ENCODE measurements at places on chromosomes 7 and 10.

GRCh38 chr7:153942036-153942435, 110.2 kb upstream of the DPP6 start:
- DNase-seq: no peak

- DNase-seq: no peak
Measured at GRCh38 chr10:110762109-110762848, 109.4 kb upstream of the PDCD4 start.

DNA sequence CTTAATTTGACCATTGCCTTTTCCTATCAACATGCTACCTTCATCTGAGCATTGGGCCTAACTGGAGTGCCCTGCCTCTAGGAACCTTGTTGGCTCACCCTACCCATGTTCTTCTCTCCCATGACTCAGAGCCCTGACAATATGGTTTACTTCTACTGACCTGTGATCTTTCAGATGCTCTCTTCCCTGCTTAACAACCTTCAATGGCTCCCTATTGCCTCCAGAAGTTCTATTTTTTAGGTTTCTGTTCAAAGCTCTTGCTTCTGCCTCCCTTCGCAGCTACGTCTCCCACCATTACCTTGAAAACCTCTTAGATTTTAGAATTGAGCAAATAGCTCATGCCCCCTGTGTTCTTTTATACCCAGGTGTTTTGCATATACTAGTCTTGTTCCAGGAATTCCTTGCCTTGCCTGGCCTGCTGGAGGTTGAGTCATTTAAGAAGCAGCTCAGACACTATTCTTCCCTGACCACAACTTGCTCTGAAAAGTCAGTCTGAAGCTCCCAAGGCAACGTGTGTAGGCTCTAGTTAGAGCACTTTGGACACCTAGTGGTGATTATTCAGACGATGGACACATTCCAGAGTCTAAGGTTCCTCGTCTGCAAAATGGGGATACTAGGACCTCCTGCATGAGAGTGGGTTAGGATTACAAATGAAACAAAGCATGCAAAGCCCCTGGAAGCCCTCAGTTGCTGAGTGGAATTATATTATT, 64.4 kb upstream of the EMX2 start:
- no peak for DNase-seq

GRCh38 chr7:102417105-102417504, 16.3 kb upstream of the ORAI2 start:
- DNase-seq: peak; percentile 35

- no peak for DNase-seq
Measured at GRCh38 chr7:124965553-124965952, 35.9 kb upstream of the POT1 start.

- peak; percentile 83 for DNase-seq
Measured at GRCh38 chr7:151315038-151315655, 26.5 kb upstream of the NUB1 start.

DNA sequence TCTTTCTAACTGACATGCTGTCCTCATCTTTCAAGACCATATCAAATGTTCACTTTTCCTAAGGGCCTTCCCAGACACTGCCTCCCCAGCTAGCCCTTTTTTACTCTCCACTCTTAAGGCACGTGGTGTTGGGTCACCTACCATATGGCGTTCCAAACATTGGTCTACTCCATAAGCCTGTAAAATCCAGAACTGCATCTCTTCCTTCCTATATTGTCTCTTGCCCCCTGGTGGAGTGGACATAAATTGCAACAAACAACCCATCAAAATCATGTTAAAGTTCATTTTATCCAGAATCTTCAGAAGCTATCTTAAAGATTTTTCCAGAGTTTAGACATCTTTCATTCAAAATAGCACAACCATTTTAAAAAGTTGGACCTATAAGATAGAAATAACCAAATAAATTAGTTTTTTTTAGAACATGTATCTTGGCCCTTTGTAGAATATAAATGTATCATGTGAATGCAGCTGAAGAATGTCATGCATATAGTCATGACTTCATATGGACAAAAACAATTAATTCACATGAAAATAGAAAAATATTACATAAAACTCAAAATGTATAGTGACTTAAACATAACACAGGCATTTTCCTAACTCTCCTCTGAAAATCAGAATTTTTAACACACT, 180.6 kb upstream of the CHRM2 start:
- DNase-seq: peak; percentile 1

DNA sequence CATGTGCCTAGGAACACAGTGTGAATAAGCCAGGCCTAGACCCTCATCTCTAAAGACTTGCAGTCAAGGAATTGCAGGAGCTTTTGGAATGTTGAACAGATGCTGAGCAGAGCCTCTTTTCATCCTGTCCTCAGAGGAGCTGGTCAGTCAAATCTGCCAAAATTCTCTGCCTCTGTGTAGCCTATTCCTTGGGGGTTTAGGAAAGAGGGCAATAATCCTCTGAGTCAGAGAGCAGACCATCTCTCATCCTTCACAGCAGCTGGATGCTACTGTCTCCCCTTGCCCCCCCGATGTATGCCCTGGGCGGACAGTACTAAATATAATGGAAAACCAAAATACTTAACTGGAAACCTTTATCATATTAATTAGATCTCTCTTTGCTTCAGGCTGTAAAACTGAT, 52.6 kb downstream of the BICC1 start:
- DNase-seq: no peak

- peak; percentile 75 for DNase-seq
Measured at GRCh38 chr7:90178679-90179278, 24.5 kb downstream of the STEAP1 start.

DNA sequence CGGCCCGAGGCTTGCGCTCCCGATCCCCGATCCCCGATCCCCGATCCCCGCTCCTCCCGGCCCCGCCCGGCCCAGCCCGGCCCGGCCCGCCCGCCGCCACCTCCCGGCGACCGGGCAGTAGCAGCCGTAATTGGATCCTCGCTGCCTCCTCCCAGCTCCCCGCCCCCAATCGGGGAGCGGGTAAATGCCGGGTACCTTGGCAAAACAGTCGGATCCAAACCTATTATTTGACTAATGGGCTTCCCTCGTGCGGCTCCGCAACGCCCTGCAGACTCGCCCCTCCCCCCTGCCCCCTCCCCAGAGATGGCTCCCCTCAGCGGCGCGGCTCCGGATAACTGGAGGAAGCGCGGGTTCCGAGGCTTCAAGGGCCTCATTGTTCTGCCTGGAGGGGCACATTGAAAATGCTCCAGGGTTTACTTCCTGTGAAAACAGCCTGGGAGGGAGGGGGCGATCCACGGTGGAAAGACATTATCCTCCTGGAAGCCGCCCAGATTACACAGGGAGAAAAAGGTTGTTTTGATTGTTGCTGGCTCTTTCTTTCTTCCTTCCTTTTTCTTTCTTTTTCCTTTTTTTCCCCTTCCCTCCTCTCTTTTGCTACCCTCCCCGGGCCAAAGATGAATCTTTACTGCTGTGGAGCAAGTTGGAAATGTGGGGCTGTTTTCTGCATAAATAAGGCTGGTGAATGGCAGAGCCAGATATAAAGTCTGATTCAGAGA, 94.7 kb upstream of the ZMIZ1 start:
- peak; percentile 59 for DNase-seq

DNA sequence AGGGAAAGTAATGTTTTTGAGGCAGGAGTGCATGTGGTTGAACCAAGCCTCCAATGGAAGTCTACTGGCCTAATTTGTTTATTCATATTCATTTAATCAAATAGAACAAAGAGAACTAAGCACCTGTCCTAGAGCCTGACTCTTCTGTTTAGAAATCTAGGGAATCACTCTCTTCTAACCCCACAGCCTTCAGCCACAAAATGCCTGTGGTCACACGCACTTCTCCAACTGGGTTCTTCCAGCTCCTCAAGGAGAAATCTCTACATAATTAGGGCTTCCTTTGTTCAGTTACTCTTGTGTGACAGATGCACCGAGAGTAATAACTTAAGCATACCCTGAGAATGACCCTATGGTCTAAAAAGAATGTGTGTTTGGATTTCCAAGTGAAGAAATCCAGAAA, 133.7 kb upstream of the NAMPT start:
- DNase-seq: no peak

- no peak for DNase-seq
Measured at GRCh38 chr7:1785839-1786238, 115.8 kb downstream of the ELFN1 start.

GRCh38 chr7:75900617-75901315, 14.2 kb upstream of the POR start:
- no peak for DNase-seq

DNA sequence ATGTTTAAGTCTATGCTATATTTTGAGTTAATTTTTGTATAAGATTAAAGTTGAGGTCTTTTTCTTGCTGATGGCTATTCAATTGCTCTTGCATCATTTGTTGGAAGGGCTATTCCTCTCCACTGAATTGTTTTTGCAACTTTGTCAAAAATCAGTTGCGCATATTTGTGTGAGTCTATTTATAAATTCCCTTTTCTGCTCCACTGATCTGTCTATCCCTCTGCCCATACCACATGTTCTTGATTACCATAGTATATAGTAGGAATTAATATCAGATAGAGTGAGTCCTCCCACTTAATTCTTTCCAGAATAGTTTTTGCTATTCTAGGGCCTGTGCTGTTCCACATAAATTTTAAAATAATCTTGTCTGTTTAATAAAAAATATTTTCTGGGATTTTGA, 152.4 kb upstream of the ADCY1 start:
- DNase-seq: no peak

GRCh38 chr7:151736403-151736909, 140.5 kb downstream of the PRKAG2 start:
- no peak for DNase-seq

- DNase-seq: no peak
Measured at GRCh38 chr10:32204606-32205005, 142.4 kb downstream of the EPC1 start.

- DNase-seq: no peak
Measured at GRCh38 chr7:83429493-83429892, 219.4 kb downstream of the SEMA3E start.

DNA sequence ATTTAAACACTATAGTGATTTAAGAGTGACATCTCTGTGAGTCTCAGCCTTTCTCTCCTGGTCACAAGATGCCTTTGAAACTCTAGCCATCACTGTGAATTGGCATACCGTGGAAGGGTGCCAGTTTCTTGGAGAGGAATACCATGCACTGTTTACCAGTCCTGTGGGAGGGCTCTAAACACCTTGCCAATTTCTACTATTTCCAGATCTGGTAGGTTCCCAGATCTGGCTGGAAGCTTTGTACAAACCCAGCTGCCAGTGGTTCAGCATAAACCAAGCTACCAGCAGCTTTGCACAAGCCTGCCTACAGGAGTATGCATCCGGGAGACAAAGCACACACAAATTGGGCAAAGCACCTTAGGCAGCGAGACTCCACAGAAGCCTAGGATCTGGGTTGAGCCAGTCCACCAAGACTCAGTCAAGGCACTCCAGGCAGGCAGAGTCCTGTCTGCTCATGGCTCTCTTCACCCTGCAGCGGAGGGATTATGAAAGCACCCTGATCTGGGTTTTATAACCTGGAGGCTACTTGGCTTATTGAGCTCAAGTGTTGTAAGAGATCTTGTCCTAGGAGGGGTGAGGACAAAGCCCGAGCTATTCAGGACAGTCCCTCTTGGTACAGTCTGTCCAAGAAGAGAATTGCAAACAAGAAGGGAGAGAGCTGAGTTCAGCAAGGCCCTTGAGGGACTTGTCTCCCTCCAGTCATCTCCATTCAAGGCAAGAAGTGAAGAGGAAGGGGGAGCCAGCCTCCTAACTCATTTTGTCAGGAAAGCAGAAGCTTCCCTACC, 23.6 kb downstream of the MCM10 start:
- no peak for DNase-seq

- DNase-seq: no peak
Measured at GRCh38 chr10:126185676-126186447, 202.4 kb downstream of the ADAM12 start.

- peak; percentile 80 for DNase-seq
Measured at GRCh38 chr7:100049441-100050291, at the start of gene ZSCAN21. TSS of gene ZSCAN21 (plus strand) at chr7:100049774. CDS start at chr7:100057007, 7,233 bp downstream.

DNA sequence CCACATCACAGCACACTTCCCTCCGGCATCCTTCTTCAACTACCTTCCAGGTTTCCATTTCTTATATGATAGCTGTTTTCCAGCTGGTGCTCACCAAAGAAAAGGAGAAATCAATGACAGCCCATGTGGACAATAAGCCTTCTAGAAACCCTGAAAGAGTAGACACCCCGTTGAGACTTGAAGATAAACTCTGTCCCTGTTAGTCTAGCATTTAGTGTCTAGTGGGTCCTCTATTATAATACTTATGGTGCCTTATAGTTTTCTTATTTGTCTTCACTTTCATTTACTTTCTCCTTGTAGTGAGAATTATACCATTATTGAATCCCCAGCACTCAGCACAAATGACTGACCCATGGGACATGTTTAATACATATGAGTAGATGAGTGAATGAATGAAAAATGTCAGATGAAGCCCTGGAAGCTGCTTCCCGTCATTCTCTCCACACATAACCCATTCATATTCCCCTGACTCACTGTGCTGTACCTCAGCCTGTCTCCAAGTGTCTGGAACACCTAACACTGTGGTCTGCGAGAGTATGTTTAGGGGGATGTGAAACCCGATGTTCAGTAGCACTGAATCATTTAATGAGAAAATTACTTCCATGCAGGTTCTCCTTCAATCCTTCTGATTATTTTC, 377.6 kb downstream of the GPR158 start:
- no peak for DNase-seq

DNA sequence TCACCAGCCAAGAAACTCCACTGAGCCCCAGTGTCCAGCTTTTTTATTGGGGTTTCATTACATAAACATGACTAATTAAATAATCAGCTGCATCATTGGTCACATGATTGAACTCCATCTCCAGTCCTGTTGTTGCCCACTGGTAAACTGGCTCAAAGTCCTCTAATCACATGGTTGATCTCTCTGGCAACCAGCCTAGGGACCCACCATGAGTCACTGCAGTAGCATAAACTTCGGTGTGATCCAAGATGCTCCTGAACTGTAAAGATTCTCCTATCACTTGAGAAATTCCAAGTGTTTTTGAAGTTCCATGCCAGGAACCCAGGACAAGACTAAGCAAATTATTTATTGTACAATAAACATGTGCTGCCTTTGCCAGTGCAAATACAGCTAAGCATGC, 130.4 kb upstream of the AUTS2 start:
- DNase-seq: no peak

DNA sequence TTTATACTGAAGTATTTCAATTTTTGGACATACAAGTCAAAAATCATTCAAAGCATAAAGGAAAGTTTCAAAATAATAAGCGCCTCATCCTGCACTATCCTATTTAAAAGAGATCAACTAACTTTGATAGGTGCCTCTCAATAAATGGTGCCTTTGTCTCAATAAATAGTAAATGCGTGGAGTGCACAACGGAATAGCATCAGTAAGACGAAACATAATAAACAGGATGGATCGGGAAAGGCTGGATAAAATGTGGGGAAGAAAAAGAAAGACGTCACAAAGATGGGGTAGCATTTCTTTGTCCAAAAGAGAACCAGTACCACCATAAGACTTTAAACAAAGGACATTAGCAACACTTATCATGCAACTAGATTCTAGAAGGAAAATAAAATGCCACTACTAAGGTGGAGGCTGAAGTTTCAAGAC, 571 bp upstream of the PRKAR2B start:
- DNase-seq: no peak

- no peak for DNase-seq
Measured at GRCh38 chr7:147510201-147510542, 1080.4 kb upstream of the C7orf33 start.

DNA sequence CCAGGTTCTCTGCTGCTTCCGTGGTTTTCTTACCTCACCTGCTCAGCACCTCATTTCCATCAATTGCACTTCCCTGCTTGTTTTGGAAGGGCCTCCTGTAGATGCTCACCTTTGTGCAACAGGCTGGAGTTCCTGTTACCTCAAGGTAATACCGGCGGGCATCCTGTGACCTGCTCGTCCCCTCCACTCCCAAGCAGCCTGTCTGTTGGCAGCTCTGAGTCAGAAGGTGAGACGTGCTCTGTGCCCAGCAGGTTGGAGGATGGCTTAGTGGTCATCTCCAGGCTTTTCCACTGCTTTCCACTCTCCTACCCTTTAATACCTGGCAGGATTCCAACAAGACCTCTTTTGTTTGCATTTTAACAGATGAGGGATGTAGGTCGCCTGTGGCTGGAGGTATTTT, 86.0 kb downstream of the CAMK1D start:
- no peak for DNase-seq

All from activated CD4-positive, alpha-beta T cell treated with anti-CD3 and anti-CD28 coated beads, Interleukin-10, Interleukin-2, amounts not matched to agents 100 ng/mL and 50 ng/mL, durations not matched to agents 16 hours and 8 hours (primary cell).